Endothelial cell (in vitro differentiated cells): ENCODE measurements at places on chromosomes 12 and 14.

GRCh38 chr14:54098536-54098935 lies 141.9 kb upstream of the BMP4 start:
- H3K4me3 ChIP-seq, result no peak overlapping the region
- no peak for DNase-seq
- no peaks in the 10 kb centered on the region for H3K36me3 ChIP-seq

- no peak for DNase-seq
- no peaks in the 10 kb centered on the region for H3K27me3 ChIP-seq
- H3K4me1 ChIP-seq, result peaks cover 5% of the 10 kb centered on the region
- H3K27ac ChIP-seq, result no peak overlapping the region
- H3K4me3 ChIP-seq, result no peak overlapping the region
These were observed 22.5 kb upstream of the PDE3A start for GRCh38 chr12:20345866-20346265.

- peaks cover 1% of the 10 kb centered on the region for H3K27me3 ChIP-seq
- H3K27ac ChIP-seq, result no peak overlapping the region
- peaks cover 12% of the 10 kb centered on the region for H3K4me1 ChIP-seq
- peaks cover 18% of the 10 kb centered on the region for H3K36me3 ChIP-seq
- H3K4me3 ChIP-seq, result no peak overlapping the region
- no peak for DNase-seq
These were observed 33.1 kb downstream of the SLC8B1 start for GRCh38 chr12:113301811-113302210.

GRCh38 chr12:117188961-117189724 lies 1.1 kb downstream of the FBXO21 start:
- H3K36me3 ChIP-seq, result peaks cover 9% of the 10 kb centered on the region
- DNase-seq, result no peak

DNA sequence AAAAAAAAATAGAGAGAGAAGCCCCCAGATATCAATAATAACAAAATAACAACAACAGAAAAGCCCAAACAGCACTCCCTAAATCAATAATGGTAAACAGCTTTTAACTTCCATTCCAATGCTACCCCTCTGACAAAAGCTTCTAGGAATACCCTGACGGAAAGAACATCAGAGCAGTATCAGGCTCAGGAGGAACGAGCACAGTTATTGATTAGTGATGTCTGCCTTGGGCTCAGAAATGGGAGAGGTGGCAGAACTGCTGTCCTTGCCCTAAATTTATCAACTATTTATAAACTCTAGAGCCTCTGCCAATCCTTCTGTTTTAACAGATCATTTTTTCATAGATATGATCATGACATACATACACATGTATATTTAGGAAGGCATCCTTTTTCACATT lies 41.9 kb downstream of the P2RX4 start:
- peaks cover 12% of the 10 kb centered on the region for H3K27me3 ChIP-seq
- H3K27ac ChIP-seq, result no peak overlapping the region
- peaks cover 52% of the 10 kb centered on the region for H3K36me3 ChIP-seq
- DNase-seq, result no peak

- no peak for DNase-seq
- H3K4me1 ChIP-seq, result peaks cover 80% of the 10 kb centered on the region
- peaks cover 49% of the 10 kb centered on the region for H3K36me3 ChIP-seq
These were observed 43.4 kb downstream of the SH2B3 start for GRCh38 chr12:111448846-111449790.

DNA sequence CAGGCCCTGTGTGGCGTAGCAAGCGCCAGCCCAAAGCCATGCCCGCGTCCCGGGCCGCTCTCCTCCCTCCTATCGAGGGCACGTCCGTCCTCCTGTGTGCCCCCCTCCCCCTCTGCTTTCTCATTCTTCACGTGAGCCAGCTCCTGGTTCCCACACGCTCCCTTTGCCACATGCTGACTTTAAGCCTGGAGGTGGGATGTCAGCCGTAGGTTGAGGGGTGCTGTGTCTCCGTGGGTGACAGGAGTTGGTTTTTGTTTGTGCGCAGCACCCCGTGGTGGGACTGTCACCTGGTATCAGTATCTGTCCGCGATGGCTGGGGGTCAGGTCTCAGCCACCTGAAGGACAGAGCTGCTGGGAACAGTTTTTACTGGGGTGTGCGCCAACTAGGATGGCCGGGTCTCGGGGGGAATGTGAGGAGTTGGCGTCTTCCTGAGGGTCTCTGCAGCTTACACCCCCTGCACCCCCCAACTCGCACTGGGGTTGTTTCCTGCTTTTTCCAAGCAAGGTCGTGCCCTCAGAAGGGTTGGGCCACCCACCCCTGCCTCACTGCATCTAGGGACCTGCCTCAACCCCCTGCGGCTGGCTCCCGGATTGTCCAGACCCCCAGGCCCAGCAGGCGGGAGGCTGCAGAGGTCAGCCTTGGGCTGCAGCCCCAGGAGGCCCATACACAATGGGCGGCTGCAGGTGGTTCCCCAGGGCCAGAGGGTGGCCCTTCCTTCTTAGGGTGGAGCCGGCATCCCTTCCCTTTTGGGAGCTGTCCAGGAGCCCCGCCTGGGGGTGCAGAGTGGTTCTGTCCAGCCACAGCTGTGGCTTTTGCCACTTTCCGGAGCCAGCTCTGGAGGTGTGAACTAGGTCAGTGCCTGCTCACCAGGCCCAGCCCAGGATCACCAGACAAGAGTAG lies 7.3 kb downstream of the ULK1 start:
- H3K27ac ChIP-seq, result no peak overlapping the region
- H3K36me3 ChIP-seq, result no peaks in the 10 kb centered on the region
- H3K4me3 ChIP-seq, result no peak overlapping the region
- no peaks in the 10 kb centered on the region for H3K4me1 ChIP-seq
- DNase-seq, result no peak

GRCh38 chr12:115362339-115362976 lies 678.5 kb upstream of the TBX3 start:
- H3K36me3 ChIP-seq, result no peaks in the 10 kb centered on the region
- no peak for DNase-seq
- no peak overlapping the region for H3K27ac ChIP-seq
- no peaks in the 10 kb centered on the region for H3K4me1 ChIP-seq
- no peaks in the 10 kb centered on the region for H3K27me3 ChIP-seq

DNA sequence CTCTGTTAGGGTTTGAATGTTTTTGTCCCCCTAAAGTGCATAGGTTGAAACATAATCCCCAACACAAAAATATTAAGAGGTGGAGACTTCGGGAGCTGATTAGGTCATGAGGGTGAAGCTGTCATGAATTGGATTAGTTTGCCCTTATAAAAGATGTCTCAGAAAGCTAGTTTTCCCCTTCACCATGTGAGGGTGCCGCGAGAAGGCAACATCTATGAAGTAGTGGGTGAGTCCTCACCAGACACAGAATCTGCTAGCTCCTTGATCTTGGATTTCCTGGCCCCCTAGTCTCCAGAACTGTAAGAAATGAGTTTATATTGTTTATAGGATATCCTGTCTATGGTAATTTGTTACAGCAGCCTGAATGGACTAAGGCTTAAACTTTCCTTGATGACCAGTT lies 301.5 kb upstream of the ATP2B1 start:
- H3K27me3 ChIP-seq, result no peaks in the 10 kb centered on the region
- DNase-seq, result no peak
- H3K36me3 ChIP-seq, result no peaks in the 10 kb centered on the region
- no peak overlapping the region for H3K27ac ChIP-seq
- no peak overlapping the region for H3K4me3 ChIP-seq

GRCh38 chr14:68621400-68622365 lies 171.2 kb downstream of the ZFP36L1 start:
- H3K4me1 ChIP-seq, result peaks cover 22% of the 10 kb centered on the region
- peaks cover 15% of the 10 kb centered on the region for H3K27me3 ChIP-seq
- DNase-seq, result no peak
- peaks cover 18% of the 10 kb centered on the region for H3K36me3 ChIP-seq
- H3K4me3 ChIP-seq, result no peak overlapping the region
- no peak overlapping the region for H3K27ac ChIP-seq

DNA sequence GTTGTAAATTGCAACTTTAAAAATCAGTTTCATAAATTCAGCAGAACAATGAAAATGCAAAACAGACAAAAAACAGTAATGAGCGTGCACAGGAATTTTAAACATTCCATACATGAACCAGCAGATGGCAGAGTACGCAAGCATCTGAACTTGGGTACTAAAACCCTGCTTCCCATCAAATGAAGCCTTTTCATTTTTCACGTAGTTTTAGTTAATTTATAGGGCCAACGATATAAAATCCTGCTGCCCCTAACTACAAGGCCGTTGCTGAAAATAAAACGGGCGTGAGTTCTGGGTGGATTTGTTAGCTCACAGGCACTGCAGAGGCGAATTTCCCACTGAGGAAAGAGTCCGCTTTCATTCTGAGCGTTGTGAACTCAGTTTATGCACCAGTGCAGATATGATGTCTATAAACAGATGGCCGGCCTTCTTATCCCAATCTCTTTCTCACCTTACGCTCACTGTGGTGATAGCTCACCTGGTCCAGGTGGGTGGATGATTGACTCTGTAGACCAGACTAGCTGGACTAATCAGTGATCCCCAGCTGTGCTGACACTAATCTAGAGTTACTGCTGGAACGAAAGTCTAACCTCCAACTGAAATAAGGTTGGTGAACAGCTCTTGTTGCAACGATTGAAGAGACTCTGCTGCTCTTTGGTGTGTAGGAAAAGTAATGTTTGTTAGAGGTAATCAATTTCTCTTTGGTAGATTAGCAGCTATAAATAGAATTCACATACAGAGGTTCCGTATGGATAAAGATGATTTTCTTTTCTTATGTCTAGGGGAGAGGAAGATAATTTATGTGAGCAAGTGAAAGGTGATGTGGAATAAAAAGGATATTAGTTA lies 89.2 kb downstream of the PDZRN4 start:
- peaks cover 2% of the 10 kb centered on the region for H3K27me3 ChIP-seq
- H3K4me3 ChIP-seq, result no peak overlapping the region
- H3K4me1 ChIP-seq, result no peaks in the 10 kb centered on the region
- H3K27ac ChIP-seq, result no peak overlapping the region
- H3K36me3 ChIP-seq, result no peaks in the 10 kb centered on the region

DNA sequence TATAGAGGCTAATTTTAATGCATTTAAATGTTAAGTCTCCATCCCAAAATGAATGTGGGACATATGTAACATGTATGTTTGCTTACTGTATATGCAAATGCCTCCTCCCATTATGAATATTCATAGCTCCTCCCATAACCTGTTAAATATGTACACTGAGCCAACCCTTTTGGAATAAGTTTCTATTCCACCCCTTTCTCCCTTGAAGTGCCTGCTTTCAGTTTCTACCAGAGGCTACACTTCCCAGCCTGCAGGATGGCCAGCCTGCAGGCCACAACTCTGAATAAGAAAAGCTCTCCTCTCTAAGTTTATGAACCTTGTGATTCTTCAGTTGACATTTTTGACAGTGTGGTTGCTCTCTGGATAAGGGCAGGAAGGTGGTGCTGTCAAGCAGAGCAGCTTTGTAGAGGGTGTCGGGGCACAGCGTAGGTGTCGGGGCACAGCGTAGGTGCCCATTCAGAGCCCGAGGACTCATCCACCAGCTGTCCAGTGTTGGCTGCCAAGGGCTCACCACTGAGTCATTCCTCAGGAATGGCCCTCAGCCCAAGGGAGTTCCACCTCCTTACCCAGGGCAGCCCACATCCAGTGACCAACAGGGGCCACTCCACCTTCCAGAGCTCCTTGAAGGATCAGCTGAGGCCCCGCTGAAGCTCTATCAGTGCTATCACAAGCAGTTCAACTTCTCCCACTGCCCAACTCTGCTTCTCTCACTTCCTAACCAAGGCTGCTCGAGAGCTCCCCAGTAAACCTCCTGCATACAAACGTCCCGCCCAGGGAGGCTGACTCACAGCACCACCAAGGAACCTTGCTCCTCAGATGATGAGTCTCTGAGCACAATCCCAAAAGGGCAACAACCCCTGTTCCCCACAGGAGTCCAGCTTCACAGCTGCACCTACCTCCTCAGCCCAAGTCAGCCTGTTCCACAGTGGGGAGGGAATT lies 31.4 kb downstream of the VWF start:
- H3K4me1 ChIP-seq, result peaks cover 6% of the 10 kb centered on the region
- no peak for DNase-seq
- no peak overlapping the region for H3K4me3 ChIP-seq
- peaks cover 16% of the 10 kb centered on the region for H3K36me3 ChIP-seq
- peaks cover 1% of the 10 kb centered on the region for H3K27me3 ChIP-seq
- H3K27ac ChIP-seq, result no peak overlapping the region

DNA sequence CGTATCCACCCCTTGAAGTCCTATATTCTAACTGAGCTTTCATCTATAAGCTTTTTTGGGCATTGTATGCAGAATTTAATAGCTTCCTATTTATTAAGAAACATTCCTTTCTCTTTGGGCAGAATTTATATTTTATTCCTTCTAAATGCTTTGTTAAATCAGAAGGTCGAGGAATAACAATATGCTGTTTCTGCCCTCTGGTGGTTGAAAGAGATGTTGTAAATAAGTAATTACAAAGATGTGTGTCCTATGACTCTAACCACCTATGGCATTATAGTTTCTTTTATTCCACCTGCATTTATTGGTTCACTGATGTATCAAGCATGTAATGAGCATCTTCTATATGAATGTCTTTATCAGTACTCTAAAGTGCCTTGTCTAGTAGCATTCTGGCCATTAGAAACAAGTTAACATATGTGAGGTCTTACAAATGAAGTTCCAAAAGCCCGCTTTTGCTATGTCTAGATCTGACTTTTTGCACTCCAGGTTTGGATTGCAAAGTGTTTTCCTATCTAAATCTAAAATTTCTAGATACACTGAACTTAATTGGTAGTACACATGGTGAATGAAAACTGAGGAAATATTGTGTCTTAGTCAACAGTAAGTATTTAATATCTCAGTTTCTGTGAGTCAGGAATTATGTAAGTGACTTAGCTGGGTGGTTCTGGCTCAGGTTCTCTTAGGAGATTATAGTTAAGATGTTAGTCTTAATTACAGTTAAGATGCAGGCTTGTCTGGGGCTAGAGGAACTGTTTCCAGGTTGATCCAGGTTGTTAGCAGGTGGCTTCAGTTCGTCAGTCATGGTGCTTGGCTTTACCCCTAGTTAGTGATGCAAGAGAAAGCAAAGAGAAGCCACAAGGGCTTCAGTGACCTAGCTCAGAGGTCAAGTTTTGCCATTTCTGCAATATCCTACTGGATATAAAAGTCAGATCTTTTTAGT lies 57.5 kb downstream of the PLEKHA5 start:
- H3K4me3 ChIP-seq, result no peak overlapping the region
- no peaks in the 10 kb centered on the region for H3K36me3 ChIP-seq
- H3K27me3 ChIP-seq, result no peaks in the 10 kb centered on the region
- DNase-seq, result no peak
- H3K27ac ChIP-seq, result no peak overlapping the region

- H3K27me3 ChIP-seq, result peaks cover 2% of the 10 kb centered on the region
- no peak overlapping the region for H3K4me3 ChIP-seq
- DNase-seq, result no peak
- peaks cover 5% of the 10 kb centered on the region for H3K4me1 ChIP-seq
These were observed 200.3 kb downstream of the KTN1 start for GRCh38 chr14:55780156-55780946.

DNA sequence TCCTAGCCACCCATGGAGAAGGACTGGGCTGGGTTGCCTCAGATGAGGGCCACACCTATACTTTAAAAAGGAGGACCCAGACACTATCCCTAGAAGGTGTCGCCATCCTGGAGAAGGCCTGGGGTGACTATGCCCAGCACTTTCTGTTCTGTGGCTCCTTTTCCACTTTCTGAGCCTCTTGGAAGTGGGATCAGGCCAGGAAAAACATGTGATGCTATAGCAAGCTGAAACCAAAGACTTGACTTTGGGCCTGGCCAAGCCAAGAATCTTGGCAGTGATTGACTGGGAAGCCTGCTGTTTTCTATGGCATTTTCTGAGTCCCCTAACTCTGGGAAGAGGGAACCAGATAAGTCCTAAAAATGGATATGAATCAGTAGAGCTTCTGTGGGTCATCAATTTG lies 332.3 kb downstream of the ZFP36L1 start:
- no peaks in the 10 kb centered on the region for H3K36me3 ChIP-seq
- H3K27me3 ChIP-seq, result no peaks in the 10 kb centered on the region
- DNase-seq, result no peak
- H3K4me3 ChIP-seq, result no peak overlapping the region
- no peak overlapping the region for H3K27ac ChIP-seq
